Peyer's patch (tissue), 4 donors: ENCODE measurements at places on chromosomes 1 and 21. TPM values are rescaled to one million over a fixed set of nuclear protein-coding genes. Genes with fewer than 3 reads are reported as not detected.
A peak's percentile ranks its signal among the peaks of the same experiment; 100 is the strongest.

GRCh38 chr21:35652196-35652595 lies 408.1 kb downstream of the SETD4 start:
- H3K27me3 ChIP-seq, result no peaks in the 10 kb centered on the region
- H3K27ac ChIP-seq, result no peak overlapping the region
- DNase-seq, result no peak
- no peak overlapping the region for H3K4me3 ChIP-seq
- no peaks in the 10 kb centered on the region for H3K36me3 ChIP-seq
- H3K4me1 ChIP-seq, result no peaks in the 10 kb centered on the region

Gene EIF4G3
- 79.4 TPM for total RNA-seq

DNA sequence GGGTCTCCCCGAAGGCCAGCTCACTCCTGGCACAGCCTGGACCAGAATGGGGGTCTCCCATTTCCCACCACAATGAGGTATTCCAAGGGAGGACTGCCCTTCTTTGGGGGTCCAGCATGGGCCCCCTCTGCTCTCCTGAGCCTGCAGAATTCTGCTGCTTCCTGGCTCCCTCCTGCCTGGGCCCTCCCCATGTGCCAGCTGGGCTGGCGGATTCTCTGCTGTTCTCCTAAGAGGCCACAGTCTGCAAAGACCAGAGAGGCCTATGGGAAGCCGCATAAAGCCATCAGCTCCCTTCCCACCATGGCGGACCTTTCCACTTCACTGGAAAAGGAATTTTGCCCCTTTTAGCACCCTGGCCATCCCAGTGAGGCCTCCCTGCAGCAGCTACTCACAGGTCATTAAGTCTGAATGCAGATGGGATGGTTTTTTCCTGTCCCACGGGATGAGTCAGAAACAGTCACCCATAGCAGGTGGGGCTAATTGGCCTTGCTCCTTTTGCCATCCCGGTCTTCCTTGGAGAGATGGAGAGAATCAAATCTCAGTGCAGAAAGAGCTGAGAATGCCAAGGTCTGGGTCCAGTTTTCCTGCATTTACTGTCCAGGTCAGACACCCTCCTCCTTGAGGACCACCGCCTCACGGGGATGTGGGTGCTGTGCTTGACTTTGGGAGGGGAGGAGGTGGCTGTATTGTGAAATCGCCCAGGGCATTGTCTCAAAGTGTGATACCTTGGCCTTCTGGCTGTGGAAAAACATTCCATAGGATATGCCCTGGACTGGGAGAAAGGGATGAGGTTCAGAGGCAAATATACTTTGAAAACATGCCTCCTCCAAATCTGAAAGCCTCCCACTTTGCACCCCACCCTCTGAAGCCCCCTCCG lies 23.2 kb downstream of the MYBPH start:
- H3K27ac ChIP-seq, result no peak overlapping the region
- no peak for DNase-seq
- H3K4me3 ChIP-seq, result no peak overlapping the region

Gene LCE2C
- not detected for total RNA-seq

DNA sequence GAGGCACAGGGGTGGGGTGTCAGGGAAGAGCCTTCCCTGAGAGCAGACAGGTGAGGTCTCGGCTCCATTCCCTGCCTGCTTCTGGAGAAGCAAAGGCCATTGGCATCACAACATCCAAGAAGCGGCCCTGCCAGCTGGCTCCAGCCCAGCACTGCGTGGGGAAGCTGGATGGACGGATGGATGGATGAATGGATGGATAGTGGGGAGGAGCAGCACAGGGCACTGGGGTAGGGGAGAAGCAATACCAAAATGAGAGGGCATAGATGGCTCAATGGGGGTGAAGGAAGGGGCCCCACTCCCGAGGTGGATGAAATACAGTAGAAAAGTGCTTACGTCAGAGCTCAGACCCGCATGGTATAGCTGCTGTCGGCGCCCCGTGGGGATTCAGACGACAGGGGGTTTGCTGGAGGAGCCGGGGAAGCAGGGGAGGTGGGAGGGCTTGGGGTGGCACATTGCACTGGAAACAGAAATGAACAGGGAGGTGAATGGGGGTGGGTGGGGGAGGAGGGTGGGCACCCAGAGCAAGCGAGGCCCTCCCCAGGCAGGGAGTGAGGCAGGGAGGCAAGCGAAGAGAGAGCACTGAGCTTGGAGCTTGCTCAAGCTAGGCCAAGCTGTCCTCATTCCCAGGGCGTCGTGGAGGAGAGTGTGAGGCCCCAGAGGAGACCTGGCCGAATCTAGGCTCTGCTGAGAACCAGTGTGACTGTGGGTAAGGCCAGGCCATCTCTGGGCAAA lies 9.5 kb upstream of the GOLT1A start:
- no peak overlapping the region for H3K27ac ChIP-seq
- no peaks in the 10 kb centered on the region for H3K27me3 ChIP-seq
- H3K4me1 ChIP-seq, result peaks cover 24% of the 10 kb centered on the region
- DNase-seq, result no peak
- H3K36me3 ChIP-seq, result no peaks in the 10 kb centered on the region

DNA sequence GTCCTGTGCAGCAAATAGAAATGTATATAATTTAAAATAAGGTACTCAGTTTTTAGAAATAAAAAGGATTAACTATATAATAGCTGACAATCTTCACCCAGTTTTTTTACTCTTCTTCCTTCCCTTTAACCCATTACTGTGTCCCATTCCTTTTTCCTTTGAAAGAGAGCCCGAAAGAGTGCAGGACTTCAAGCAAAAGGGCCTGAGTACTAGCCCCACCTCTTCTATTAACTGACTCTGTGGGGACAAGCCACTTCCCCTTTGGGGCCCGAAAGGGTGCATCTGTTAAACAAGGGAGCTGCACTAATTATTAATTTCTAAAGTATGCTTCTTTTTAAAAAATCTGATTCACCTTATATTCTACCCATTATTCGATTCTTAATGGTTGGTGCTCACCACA lies 3.3 kb downstream of the USP24 start:
- no peaks in the 10 kb centered on the region for H3K36me3 ChIP-seq
- peak; percentile 62 for DNase-seq
- H3K4me3 ChIP-seq, result peak overlapping the region; percentile 91
- no peaks in the 10 kb centered on the region for H3K27me3 ChIP-seq
- peaks cover 51% of the 10 kb centered on the region for H3K4me1 ChIP-seq
- H3K27ac ChIP-seq, result no peak overlapping the region

Gene GPR37L1
- total RNA-seq, result 0.27 TPM

Gene TRIM46
- total RNA-seq, result not detected

DNA sequence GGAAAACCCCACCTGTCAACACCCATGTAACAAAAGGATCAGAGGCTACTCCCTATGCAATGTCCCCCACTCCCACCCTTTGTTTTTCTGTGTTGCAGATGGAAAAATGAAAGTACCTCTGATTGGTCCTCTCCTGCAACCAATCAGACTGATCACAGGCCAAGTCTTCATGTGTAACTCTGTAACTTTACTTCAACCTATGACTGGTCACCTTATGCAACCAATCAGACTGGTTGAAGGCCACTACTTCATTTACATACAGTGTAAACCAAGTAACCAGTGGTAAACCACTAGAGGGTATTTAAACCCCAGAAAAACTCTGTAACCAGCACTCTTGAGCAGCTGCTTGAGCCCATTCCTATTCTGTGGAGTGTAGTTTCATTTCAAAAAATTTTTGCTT lies 266.3 kb upstream of the OLFM3 start:
- no peak overlapping the region for H3K4me3 ChIP-seq
- H3K27me3 ChIP-seq, result no peaks in the 10 kb centered on the region
- no peaks in the 10 kb centered on the region for H3K4me1 ChIP-seq

DNA sequence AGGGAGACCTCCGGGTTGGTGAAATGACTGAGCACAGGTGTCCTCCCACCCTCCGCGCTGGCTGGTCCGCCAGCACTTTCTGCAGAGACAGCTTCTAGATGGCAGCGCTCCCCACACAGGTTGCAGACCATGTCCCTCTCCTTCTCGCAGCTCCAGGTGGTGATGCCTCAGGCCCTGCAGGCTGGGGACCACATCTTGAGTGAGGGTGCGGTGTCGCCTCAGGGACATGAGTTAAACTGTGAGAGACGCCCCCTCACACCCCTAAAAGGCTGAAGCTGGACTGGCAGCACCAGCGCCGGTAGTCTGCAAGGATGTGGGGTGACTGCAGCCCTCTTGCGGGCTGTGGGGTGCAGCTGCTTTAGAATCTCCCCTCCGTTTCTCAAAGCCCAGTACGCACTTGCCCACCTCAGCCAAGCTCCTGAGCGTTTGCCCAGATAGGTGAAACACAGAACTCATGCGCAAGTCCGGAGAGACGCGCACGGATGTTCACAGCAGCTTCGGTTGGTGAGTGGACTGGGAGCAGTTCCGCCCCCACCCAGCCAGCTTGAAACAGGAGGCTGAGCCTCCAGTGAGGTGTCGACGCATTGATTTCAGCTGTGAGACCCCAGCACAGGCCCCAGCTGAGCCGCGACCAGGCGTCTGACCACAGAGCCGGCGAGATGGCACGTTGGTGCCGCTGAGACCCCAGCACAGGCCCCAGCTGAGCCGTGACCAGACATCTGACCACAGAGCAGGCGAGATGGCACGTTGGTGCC lies 28.6 kb downstream of the COL6A1 start:
- H3K36me3 ChIP-seq, result no peaks in the 10 kb centered on the region
- no peaks in the 10 kb centered on the region for H3K27me3 ChIP-seq
- DNase-seq, result no peak
- no peak overlapping the region for H3K4me3 ChIP-seq

GRCh38 chr1:36508257-36508656 lies 25.5 kb upstream of the CSF3R start:
- H3K4me1 ChIP-seq, result no peaks in the 10 kb centered on the region
- DNase-seq, result no peak
- no peak overlapping the region for H3K27ac ChIP-seq
- H3K36me3 ChIP-seq, result no peaks in the 10 kb centered on the region
- H3K27me3 ChIP-seq, result no peaks in the 10 kb centered on the region

DNA sequence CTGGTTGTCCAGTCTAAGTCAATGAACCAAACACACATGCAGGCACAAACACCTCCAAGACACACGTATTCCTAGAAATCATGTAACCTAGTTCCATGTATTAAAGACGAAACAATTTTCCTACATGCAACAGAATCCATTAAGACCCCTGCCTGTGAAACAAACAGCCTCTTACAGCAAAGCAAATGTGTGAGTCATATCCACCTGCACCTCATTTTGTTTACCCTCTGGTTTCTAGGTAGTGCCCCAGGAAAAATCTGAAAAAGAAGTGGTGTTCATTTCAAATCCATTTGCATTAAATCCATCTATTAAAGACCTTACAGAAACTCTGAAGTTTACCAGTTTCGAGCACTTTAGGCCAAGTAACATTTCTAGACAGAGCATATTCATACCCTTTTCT lies 74.1 kb downstream of the VCAM1 start:
- no peak for DNase-seq
- no peaks in the 10 kb centered on the region for H3K4me1 ChIP-seq
- H3K4me3 ChIP-seq, result no peak overlapping the region

- H3K27me3 ChIP-seq, result no peaks in the 10 kb centered on the region
- DNase-seq, result no peak
- peaks cover 40% of the 10 kb centered on the region for H3K36me3 ChIP-seq
These were observed 2.2 kb downstream of the ZNF436 start for GRCh38 chr1:23367451-23367790.

- no peak for DNase-seq
- H3K27me3 ChIP-seq, result no peaks in the 10 kb centered on the region
- no peak overlapping the region for H3K4me3 ChIP-seq
- no peaks in the 10 kb centered on the region for H3K36me3 ChIP-seq
- peaks cover 45% of the 10 kb centered on the region for H3K4me1 ChIP-seq
These were observed 4.4 kb downstream of the LBR start for GRCh38 chr1:225423518-225423855.

Gene LUZP1
- total RNA-seq, result 38.8 TPM

GRCh38 chr1:111576547-111576946 lies 43.0 kb upstream of the RAP1A start:
- H3K36me3 ChIP-seq, result no peaks in the 10 kb centered on the region
- peak; percentile 54 for DNase-seq
- H3K27me3 ChIP-seq, result no peaks in the 10 kb centered on the region
- H3K4me1 ChIP-seq, result no peaks in the 10 kb centered on the region

Gene C1orf185
- not detected for total RNA-seq
